Iris pigment epithelial cell (primary cell): ENCODE measurements at places on chromosomes 7 and 10.

DNA sequence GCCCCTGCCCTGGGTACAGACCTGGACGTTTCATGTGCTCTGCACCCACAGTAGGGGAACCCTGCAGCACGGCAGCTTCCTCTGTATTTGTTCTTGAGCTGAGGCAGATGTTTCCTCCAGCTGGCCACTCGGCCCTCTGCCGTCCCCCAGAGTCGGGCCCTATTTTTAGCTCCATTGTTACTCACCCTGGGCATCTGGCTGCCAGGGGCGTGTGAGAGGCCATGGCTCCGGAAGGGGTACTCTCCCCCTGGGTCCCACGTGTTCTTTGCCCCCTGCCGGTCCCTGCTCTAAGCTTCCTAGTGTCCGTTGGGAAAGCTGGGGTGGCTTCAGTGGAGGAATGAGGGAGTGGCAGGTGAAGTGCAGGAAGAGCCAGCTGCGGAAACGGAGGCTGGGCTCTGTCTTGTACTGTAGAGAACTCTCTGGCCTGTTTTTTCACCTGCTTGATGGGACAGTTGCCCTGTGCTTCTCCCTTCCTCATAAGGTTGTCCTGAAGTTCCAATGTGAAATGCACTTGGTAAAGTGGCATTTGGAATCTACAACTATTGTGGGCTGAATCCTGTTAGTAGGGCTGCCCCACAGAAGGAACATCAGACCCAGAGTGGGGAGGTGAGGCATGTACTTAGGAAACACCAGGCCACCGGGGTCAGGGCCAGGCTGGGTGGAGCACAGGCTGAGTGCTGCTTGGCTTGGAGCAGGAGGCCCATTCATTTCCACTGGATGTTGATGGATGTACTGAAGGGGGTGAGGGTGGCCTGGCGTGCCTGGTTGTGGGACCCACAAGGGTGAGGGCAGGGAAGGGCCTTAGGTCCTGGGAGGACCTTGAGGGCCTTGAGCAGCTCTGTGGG is 30.6 kb downstream of the PALD1 start:
- DNase-seq = no peak

GRCh38 chr10:13184730-13185514 is 23.6 kb downstream of the MCM10 start:
- DNase-seq = no peak

DNA sequence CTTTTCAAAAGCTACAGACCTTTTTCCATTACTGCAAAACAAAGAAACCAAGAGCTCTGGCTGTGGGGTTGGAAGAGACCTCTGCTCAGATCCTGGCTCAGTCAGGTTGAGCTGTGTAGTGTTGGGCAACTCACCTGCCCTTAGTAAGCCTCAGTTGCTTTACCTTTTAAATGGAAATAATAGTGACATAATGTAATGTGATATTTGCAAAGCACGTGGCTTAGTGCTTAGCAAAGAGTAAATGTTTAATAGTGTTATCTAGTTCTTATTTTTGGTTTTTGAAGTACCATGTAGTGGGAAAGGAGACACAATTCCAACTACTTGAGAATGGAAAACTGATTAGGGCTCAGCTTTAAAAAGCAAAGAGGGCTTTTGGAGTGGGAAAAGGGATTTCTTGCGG is 100.2 kb downstream of the SVIL start:
- DNase-seq = no peak

- DNase-seq = no peak
These were observed 7.4 kb downstream of the TMEM248 start for GRCh38 chr7:66928388-66928787.

- DNase-seq = no peak
These were observed 433 bp upstream of the PLXNA4 start for GRCh38 chr7:132576721-132577085.

DNA sequence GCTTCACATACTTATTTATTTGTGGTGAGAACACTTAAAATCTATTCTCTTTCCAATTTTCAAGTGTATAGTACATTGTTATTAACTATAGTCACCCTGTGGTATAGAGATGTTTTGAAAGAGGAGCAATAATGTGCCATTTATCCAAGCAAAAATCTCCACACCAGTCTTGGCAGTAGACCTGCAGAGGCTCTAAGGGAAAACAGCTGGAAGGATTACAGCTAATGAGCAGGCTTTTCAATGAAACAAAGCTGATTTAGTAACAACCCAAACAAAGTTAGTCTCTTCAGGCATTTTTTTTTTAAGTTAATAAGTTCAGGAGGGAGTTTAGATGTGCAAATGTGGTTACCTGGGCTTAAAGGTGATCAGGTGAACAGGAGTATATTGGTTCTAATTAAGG is 101.9 kb downstream of the EVX1 start:
- no peak for DNase-seq
